ENCODE measurements at places on chromosomes 11 and 22. TPM values are rescaled to one million over a fixed set of nuclear protein-coding genes. Genes with fewer than 3 reads are reported as not detected.

The MS4A4E gene
- total RNA-seq: not detected

The LUZP2 gene
- total RNA-seq: not detected

The HEPN1 gene
- not detected for total RNA-seq

The ABTB2 gene
- 2.3 TPM for total RNA-seq

The PGA3 gene
- not detected for total RNA-seq

The CD248 gene
- total RNA-seq: 180 TPM

The AQP11 gene
- 0.65 TPM for total RNA-seq

The CHADL gene
- total RNA-seq: 0.18 TPM

The BID gene
- 18.2 TPM for total RNA-seq

The TYMP gene
- total RNA-seq: 51.1 TPM

The OR10D3 gene
- total RNA-seq: not detected

The KCNA4 gene
- total RNA-seq: 1.1 TPM

The CFAP68 gene
- total RNA-seq: 8.7 TPM

The POU2AF2 gene
- not detected for total RNA-seq

The CSRP3 gene
- total RNA-seq: not detected

The DNAJB13 gene
- total RNA-seq: not detected

The OR51E2 gene
- total RNA-seq: not detected

The TPBGL gene
- total RNA-seq: 0.16 TPM

The CRYAB gene
- 50.5 TPM for total RNA-seq

The TUBA8 gene
- total RNA-seq: 0.97 TPM

The EHF gene
- not detected for total RNA-seq

The SPINDOC gene
- total RNA-seq: 18.1 TPM

The SCGB1C1 gene
- total RNA-seq: not detected

The RFPL3 gene
- not detected for total RNA-seq

The PPP2R1B gene
- total RNA-seq: 17.1 TPM

The C11orf52 gene
- 0.65 TPM for total RNA-seq

The SEC14L6 gene
- total RNA-seq: not detected

The SDHAF2 gene
- total RNA-seq: 24.6 TPM

The WNT7B gene
- total RNA-seq: not detected

The SERPIND1 gene
- under 0.01 TPM for total RNA-seq

The IL17RA gene
- 13.4 TPM for total RNA-seq

The SYT12 gene
- total RNA-seq: under 0.01 TPM

The CABP7 gene
- under 0.01 TPM for total RNA-seq

The BIK gene
- total RNA-seq: not detected

The OR2AG1 gene
- not detected for total RNA-seq

The ARHGAP1 gene
- 39.9 TPM for total RNA-seq

The APOBEC3H gene
- not detected for total RNA-seq

The GTF2H1 gene
- total RNA-seq: 66.4 TPM

The USH1C gene
- not detected for total RNA-seq

The LRRC74B gene
- not detected for total RNA-seq

The APOL3 gene
- total RNA-seq: 12.5 TPM

The SMCO4 gene
- total RNA-seq: 3.6 TPM

The VPS26B gene
- 25.5 TPM for total RNA-seq

The TRIM49 gene
- total RNA-seq: not detected

The SNX15 gene
- total RNA-seq: 12.8 TPM

The NLRP6 gene
- not detected for total RNA-seq

The LRRC75B gene
- 9.9 TPM for total RNA-seq

The GAB4 gene
- total RNA-seq: not detected

The DMC1 gene
- total RNA-seq: under 0.01 TPM

The OR52A1 gene
- total RNA-seq: not detected

The CLDN5 gene
- total RNA-seq: 40.5 TPM

The C22orf15 gene
- not detected for total RNA-seq

The APOA4 gene
- total RNA-seq: not detected

The PRG3 gene
- total RNA-seq: not detected
